ENCODE measurements at places on chromosomes 7 and 10.
A peak's percentile ranks its signal among the peaks of the same experiment; 100 is the strongest.

- no peak for DNase-seq
These were observed 50.0 kb upstream of the BET1 start for GRCh38 chr7:94054130-94054529.

DNA sequence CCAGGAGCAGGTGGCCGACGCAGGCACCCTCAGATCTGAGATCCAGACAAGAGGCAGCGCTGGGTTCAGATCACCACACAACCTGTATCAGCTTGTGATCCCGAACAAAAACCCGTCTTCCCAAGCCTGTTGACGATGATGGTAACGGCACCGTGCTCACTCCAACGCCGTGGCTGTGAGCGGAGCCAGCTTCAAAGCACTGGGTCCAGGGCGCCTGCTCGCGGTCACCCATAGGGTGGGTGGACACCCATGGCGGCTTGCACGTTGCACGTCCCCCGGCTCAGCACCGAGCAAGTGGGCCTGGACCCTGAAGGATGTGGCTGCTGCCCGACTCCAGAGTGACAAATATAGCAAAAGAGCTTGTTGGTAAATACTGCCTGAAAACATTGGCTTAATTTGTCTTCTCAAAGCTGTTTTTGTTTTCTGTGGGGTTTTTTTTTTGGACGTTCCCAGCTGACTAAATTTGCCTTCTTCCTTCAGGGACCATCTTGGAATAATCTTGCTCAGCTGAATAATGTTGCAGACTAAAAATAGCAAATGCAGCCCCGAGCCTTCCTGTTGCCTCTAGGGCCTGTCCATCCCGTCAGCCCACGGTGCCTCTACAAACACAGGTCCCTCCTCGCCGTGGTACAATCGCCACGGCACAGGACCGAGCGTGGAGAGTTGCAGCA lies 41.0 kb downstream of the FOXK1 start:
- no peak for DNase-seq

DNA sequence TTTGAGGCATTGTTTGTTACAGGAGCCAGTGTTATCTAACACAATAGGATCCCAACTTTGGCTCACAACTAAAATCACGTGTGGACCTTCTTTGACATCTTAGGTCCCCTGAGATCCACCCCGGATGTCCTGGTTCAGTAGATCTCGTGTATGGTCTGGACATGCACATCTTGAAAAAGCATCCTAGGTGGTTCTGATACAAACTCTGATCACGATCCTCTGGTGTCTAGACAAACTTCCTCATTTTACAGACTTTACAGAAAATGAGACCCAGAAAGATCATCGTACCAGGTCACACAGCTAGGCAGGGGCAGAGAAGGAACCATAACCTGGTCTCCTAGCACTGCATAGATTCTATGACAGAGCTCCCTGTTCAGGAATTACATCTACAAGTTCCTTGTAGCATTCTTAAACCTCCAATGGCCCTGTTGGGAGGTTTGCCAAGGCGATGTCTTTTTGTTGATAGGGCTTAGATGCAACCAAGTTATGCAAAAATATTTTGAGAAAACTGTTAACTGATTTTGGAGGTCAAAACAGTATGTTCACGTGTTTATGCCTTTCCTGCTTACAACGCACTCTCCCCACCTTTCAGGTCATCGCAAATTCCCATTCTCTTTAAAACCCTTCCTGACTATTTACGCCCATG lies 30.8 kb upstream of the CHST15 start:
- DNase-seq = no peak

GRCh38 chr10:4740471-4740870 lies 85.5 kb upstream of the AKR1E2 start:
- no peak for DNase-seq

GRCh38 chr10:49611166-49611815 lies 1.2 kb downstream of the SLC18A3 start:
- DNase-seq = no peak

GRCh38 chr7:129557686-129558481 lies 53.6 kb upstream of the NRF1 start:
- DNase-seq = no peak

DNA sequence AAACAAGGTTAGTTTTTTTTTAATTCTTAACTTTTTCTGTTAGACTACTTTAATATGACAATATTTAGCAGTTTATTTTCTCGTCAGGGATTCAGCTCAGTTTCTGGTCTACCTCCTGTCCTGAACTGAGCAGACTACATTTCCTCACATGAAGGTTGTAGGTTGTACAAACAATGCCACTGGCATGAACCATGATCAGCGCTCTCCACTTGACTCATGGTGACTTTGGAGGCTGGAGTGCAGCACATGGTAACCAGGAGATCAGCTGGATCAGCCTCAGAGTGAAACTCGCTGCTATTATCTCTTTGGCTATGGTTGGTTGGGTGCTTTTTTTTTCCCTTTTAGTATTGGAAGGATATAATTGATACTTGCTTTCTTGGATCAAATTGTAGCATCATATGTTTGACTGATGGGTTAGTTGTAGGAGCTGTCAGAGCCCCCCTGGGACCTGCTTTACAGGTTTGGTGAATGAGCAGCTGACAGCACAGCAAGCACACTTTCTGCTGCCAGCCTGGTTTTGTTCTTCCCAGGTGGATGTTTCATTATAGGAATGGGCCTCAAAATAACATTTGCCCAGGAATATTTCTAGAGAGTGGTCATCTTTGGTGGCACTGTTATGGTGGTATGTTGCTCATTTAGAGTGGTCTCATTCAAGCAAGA lies 556.4 kb downstream of the AUTS2 start:
- no peak for DNase-seq

- no peak for DNase-seq
These were observed 146.3 kb downstream of the CELF2 start for GRCh38 chr10:11163780-11164550.

DNA sequence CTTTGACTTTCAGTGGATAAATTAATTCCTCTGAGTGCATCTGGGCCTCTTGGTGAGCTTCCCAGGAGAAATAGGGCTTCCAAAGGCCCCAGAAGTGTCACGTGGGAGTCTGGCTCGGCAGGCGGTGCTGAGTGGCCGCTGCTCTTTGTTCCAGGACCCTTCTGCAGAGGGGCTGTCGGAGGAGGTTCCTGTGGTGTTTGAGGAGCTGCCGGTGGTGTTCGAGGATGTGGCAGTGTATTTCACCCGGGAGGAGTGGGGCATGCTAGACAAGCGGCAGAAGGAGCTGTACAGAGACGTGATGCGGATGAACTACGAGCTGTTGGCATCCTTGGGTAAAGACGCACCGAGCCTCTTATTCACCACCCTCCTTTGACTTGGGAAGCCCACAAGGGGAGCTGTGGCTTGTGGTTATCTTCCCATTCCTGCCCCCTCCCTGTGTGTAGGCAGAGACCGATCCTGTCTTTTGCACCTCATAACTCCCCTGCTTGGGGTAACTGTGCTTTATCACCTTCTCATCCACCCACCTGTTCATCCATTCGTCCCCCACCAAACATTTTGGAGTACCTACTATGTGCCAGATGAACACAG lies 11.9 kb downstream of the ZNF862 start:
- DNase-seq = no peak

DNA sequence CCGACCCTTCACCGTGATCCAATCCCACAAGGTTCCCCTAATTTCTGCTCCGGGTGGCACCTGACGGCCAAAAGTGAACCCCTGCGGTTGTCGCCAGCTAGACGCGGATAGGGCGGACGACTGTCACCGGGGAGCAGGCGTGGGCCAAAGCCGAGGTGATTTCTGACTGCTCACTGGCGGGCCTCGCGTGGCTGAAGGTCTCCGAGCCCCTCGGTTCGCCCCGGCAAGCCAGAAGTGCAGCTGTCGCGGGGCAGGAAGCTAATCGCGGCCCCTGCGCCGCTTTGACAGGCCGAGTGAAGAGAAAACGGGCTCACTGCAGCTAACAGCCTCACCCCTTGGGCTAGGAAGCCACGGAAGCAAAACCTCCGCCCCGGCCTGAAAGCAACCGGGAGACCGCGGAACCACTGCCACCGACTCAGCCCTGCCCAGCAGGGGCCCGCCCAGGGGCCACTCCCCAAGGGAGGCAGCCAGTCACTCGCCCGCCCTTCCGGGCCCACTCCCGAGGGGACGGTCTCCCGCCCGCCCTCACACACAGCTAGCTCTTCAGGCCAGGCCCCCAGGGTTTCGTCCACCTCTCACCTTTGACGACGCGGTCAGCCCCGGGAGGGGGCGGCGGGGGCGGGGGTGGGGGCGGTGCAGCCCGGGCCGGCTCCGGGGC lies 469 bp downstream of the PPP3CB start:
- peak; percentile 94 for DNase-seq

GRCh38 chr7:146982482-146982881 lies 865.9 kb downstream of the CNTNAP2 start:
- no peak for DNase-seq

DNA sequence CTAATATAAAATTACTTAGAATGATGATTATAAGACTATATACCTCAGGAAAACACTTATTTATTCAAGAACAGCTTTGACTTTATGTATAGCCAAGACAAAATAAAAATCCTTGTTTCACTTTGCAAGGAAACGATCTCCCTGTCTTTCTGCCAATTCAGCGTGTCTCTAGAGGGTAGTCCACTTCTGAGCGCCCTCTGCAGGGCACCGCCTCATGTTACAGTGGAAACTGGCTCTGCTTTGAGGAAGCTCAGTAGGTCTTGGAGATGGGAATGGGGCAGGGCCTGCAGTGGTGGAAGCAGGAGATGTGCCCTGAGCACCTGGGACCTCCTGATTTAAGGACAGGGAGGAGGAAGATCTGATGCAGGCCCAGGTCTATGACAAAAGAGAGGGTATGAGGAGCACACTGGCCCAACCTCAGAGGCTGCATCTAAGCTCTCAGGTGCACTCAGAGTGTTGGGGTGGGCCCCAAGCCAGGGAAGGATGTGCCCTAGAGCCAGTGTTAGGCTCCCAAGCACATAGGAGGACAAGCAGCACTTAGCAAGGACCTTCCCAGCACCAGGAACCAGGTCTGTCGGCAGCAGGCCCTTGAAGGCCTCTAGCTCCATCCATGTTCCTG lies 481.0 kb downstream of the TNS3 start:
- no peak for DNase-seq

DNA sequence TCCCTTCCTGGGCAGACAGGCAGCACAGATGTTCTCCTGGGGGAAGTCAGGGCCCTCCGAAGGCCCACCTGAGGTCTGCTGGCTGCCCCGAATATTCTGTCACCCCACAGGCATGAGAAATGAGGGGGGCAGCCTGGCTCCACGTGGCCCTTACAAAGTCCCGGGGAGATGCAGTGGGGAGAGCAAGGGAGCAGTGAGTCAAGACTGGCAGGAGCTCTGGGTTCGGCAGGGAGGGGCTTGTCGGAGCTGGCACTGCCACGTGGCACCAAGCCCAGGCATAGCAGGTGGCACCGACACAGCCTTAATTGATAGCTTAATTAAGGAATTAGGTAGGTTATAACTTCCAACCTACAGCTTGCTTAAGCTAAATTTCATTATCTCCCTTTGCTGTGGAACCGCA lies 163.9 kb downstream of the USP6NL start:
- peak; percentile 53 for DNase-seq

Measured in activated CD8-positive, alpha-beta memory T cell treated with anti-CD3 and anti-CD28 coated beads for 24 hours (primary cell).